NCI-H345 (cell line): ENCODE measurements at places on chromosomes 4 and X.

- DNase-seq: no peak
Observed at GRCh38 chr4:4945021-4945420, 74.2 kb downstream of the CYTL1 start.

- no peak for DNase-seq
Observed at GRCh38 chr4:3066836-3067400, 7.4 kb downstream of the HTT-AS start.

GRCh38 chrX:45007598-45007997 is 134.6 kb downstream of the KDM6A start:
- DNase-seq: no peak

GRCh38 chrX:133645977-133646718 is 230.9 kb upstream of the GPC4 start:
- DNase-seq: no peak
